K562 (cell line): ENCODE measurements at places on chromosomes 7 and 10. TPM values are rescaled to one million over a fixed set of nuclear protein-coding genes. Genes with fewer than 3 reads are reported as not detected.

GRCh38 chr7:43362652-43363034 is 220.3 kb upstream of the STK17A start:
- DNase-seq, result no peak

GRCh38 chr10:17244700-17245365 is 16.8 kb downstream of the VIM start:
- no peak for DNase-seq

- no peak for DNase-seq
These were observed 179.2 kb downstream of the EBF3 start for GRCh38 chr10:129784891-129785290.

- no peak for DNase-seq
These were observed 177.7 kb upstream of the COL1A2 start for GRCh38 chr7:94216944-94217461.

DNA sequence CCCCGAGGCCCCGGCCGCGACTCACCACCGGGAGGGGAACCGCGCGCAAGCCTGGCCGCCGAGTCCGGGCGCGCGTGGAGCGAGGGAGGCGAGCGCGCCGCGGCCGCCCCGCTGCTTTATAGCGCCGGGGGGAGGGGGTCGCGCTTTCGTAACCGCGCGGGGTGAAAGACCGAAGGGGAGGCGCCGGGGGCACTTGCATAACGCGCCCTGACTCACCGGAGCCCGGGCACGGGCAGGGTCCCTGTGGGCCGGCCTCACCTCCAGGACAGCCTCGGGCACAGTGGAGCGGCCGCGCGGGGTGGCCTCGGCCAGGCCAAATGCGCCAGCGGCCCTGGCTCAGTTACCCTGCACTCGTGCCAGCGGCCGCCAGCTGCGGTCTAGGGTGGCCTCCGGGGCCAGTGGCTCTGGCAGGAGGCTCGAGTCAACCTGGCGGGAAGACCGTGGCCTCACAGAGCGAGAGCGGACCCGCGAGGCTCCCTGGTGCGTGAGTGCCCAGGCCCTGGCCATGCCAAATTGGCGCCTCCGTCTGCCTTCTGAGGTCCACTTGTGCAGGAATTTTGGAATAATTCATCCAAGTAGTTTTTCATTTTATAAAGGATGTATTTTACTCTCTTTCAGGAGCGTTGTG is at the start of gene RBP4:
Gene RBP4 (minus strand): TSS at position 90 of the 628 bp plus-strand sequence. CDS start 207 bp downstream, outside the sequence.
- no peak for DNase-seq

DNA sequence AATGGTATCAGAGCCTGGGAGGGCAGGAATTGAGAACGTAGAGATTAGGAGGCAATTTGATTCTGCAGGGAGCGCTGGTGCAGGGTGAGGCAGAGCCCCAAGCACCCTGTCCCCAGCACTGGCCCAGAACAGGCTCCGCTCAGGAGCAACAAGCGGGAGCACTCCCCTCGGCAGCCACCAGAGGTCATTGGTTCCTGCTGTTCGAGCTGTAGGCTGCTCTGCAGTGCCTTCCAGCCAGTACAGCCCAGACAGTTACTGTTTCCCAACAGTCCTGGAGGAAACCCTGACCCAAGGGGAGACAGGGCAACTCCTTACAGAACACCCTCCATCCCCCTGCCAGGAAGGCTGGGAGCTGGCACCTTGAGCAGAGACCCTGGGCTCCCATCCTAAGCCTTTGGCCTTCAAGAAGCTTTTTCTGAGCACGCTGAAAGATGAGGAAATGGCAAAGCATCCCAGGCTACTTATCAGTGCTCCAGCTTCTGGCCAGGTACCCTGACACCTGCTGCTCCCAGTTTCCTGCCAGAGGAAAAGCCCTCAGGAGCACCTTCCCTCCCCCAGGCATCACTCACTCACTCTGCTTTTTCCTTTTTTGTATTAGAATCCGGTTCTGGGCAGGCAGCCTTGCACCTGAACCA is 71.2 kb upstream of the EFCAB10 start:
- DNase-seq, result peak; percentile 88

DNA sequence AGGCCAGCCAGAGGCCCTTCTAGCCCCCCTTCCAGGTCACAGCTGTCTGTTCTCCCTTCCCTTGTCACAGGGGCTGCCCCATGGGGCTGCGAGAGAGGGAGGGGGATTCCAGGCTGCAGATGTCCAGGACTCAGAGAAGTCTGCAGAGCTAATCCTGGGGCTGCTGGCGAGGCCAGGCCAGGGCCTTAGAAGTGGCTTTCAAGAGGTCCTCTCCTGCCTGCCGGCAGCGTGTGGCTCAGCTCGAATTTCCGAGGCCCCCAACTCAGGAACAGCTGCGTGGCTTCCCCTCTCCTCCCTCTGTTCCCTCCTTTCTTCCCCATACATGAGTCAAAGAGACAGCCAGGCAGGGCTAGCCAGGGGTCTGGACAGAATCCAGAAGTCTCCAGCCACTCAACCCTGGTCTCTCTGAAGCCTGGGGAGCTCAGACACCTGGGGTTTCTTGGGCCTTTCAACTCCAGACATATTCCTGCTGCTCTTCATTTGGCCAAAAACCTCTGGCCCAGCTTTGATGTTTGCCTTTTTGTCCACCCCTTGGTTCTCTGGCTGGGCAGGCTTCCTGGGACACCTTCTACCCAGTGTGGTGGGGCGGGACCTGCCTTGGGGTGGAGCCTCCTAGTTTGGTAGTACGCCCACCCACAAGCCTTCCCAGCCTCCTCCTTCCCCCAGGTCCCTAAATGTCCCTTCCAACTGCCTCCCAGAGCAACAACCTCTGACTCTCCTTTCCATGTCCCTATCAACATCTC is 21.8 kb upstream of the EIF5AL1 start:
- peak; percentile 32 for DNase-seq

The ACADSB gene
- total RNA-seq, result 7.8 and 8.0 TPM in 2 replicates

GRCh38 chr7:63028376-63029206 is 970.1 kb upstream of the ZNF722 start:
- DNase-seq, result no peak

DNA sequence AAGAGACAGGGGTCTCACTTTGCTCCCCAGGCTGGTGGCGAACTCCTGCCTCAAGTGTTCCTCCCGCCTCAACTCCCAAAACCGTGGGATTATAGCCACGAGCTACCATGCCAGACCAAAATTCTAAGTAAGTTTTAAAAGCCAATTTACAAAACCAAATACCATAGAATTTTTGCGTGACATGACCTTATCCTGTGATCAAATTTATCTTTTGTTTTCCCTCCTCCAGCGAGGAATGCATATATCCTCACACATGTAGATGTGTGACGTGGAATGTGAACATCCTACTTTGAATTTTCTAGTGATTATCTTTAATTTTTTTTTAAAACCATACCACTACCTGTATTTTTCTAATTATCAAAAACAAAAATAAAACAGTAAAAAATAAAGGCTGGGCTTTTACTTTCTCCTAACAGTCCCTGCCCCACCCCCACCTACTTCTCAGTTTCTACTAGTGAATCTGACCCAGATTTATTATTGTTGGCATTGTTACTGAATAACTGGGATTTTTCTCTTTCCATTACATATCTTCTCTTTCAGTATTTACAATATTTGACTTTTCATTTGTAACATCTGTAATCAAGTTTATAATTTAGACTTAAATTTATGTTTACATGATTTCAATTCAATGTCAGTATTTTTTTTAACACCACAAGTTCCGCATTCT is 26.0 kb downstream of the CYTH3 start:
- no peak for DNase-seq

GRCh38 chr10:3750006-3750816 is 34.8 kb downstream of the KLF6 start:
- DNase-seq, result no peak

The ZKSCAN1 gene
- 42.9 and 43.0 TPM in 2 replicates for total RNA-seq
